Mammary epithelial cell (primary cell): ENCODE measurements at places on chromosomes 3 and 15. TPM values are rescaled to one million over a fixed set of nuclear protein-coding genes. Genes with fewer than 3 reads are reported as not detected.
A peak's percentile ranks its signal among the peaks of the same experiment; 100 is the strongest.

DNA sequence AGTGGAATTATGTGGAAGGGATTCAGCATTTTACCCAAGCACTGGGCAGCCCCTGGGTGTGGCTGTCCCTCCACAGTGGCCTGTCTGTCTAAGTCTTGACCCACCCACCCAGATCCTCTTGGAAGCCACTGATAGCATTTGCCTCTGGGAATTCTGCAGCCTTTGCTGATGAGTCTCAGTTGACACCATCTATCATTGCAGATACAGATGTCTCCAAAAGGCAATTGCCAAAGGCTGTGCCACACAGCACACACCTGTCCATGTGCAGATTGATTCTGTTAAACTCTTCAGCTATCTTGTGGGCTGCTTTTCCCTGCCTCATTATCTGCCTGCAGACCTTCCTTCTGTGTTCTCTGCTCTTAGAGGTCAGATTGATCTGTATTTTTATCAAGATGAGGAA, 18.1 kb downstream of the CX3CR1 start:
- DNase-seq: no peak

DNA sequence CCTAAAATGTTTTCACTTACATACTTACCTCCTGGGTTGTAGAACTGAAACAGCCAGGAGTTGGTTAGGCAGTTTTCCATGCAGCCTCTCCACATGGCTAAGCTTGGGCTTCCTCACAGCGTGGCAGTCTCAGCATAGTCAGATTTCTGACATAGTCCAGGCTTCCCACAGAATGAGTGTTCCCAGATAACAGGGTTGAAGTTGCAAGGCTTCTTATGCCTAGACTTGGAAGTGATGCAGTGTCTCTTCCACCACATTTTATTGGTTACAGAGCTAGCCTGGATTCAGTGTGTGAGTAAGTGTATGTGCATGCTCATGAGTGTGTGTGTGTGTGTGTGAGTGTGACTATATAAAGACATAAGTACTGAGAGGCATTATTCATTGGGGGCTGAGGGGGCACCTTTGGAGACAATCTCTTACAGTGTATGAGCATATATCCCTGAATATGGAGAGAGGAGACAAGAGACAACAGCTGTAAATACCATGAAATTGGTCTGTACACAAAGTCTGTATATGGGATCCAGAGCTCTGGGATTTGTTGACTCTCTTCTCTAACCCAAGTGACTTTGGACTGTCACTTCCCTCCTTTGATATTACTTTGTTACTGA, 78.1 kb downstream of the ZNF621 start:
- no peak for DNase-seq

FOXL2 gene
- 0.48 TPM for polyA plus RNA-seq

DNA sequence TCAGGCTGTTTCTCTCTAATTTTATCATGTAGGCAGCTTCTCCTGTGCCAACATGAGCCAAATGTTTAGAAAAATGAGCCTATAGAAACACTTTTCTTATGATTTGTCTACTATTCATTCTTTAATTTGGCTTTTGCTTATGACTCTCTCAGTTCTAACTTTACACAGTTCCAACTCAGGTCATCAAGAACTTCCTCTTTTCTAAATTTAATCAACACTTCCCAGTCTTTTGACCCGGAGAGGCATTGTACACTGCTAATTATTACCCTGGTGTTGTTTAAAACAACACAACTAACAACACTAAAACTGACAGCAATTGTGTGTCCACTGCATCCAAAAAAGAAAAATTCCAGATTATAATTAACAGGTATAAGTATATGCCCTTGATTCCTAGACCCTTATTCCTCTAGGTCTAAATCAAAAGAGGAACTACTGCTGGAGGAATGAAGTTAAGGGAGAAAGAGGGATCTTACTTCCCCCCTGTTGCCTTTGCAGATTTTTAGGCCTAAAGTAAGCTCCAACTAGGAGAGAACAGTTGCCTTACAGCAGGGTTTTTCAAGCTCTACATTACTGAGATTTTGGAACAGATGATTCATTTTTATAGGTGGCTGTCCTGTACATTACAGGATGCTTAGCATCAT, 332.2 kb upstream of the GOLIM4 start:
- DNase-seq: no peak

GRCh38 chr3:173725507-173725906, 328.0 kb downstream of the NLGN1 start:
- DNase-seq: peak; percentile 59

- no peak for DNase-seq
Observed at GRCh38 chr3:69830147-69830546, 90.9 kb downstream of the MITF start.

GRCh38 chr3:10888518-10889090, 72.6 kb downstream of the SLC6A11 start:
- peak; percentile 69 for DNase-seq
